CD8-positive, alpha-beta memory T cell (primary cell): ENCODE measurements at places on chromosomes 3 and 15. TPM values are rescaled to one million over a fixed set of nuclear protein-coding genes. Genes with fewer than 3 reads are reported as not detected.

DNA sequence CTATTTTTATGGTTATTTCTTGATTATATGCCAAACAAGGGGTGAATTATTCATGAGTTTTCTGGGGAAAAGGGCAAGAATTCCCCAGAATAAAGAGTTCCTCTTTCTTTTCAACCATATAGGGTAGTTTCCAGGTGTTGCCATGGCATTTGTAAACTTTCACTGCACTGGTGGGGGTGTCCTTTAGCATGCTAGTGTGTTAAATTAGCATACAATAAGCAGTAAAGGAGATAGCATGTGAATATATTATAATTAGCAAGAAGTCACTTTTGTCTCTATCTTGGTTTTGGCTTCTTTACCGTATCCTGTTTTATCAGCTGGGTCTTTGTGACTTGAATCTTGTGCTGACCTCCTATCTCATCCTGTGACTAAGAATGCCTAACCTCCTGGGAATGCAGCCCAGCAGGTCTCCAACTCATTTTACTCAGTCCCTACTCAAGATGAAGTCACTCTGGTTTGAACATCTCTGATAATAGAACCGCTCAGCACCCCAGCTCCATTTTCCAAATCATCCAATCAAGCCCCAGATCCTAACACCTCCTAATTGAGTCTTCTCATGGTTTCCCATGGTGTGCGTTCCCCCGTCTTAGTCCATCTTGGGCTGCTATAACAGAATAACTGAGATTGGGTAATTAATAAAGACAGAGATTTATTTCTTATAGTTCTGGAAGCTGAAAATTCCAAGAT, 3.4 kb upstream of the SELENOT start:
- no peaks in the 10 kb centered on the region for H3K27me3 ChIP-seq
- no peak overlapping the region for H3K4me3 ChIP-seq
- no peak for DNase-seq
- H3K27ac ChIP-seq, result peak overlapping the region; percentile 46
- peaks cover 16% of the 10 kb centered on the region for H3K4me1 ChIP-seq
- no peaks in the 10 kb centered on the region for H3K36me3 ChIP-seq

DNA sequence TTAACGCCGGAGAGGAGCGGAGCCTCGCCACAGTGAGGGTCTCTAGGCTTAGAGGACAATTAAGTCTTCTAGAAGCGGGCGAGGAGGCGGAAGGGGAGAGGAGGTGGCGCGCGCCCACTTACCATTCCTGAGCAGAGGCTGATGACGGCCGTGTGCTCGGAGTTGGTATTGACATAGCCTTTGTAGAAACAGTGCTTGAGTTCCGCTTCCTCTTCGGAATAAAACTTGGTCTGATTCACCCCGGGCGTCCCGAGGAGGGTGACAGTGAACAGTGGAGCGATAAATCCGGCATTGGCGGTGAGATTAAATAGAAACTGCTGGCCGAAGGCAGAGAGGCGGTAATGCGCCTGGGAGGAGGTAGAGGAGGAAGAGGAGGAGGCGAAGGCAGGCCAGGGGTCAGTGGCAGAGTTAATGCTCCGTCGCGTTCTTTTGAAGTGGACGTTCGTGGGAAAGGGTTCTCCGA, 1.3 kb downstream of the ADAMTS9 start:
- no peaks in the 10 kb centered on the region for H3K27me3 ChIP-seq
- DNase-seq, result no peak
- H3K4me3 ChIP-seq, result no peak overlapping the region
- no peak overlapping the region for H3K27ac ChIP-seq
- no peaks in the 10 kb centered on the region for H3K36me3 ChIP-seq

- no peak overlapping the region for H3K27ac ChIP-seq
- no peaks in the 10 kb centered on the region for H3K4me1 ChIP-seq
- H3K27me3 ChIP-seq, result no peaks in the 10 kb centered on the region
- no peak overlapping the region for H3K4me3 ChIP-seq
- DNase-seq, result no peak
Measured at GRCh38 chr3:105715372-105715771, 153.4 kb downstream of the CBLB start.

GRCh38 chr3:16927485-16927884, 42.7 kb downstream of the PLCL2 start:
- no peak for DNase-seq
- peaks cover 30% of the 10 kb centered on the region for H3K4me1 ChIP-seq
- no peaks in the 10 kb centered on the region for H3K36me3 ChIP-seq
- H3K4me3 ChIP-seq, result no peak overlapping the region

DNA sequence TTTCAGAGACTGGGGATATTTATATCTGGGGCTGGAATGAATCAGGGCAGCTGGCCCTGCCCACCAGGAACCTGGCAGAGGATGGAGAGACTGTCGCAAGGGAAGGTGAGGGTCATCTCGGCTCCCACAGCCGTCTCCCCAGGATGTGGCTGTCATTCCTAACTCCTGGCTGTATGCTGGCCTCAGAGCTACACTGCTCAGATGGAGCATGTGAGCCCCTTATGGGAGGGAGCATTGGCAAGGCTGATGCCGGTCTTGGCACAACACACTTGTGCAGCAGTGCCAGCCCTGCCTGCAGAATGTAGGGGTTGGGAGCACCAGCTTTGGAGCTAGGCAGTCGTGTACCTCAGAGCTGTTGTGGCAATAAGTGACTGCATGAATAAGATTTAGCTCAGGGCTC, 5.2 kb downstream of the RCCD1 start:
- H3K27ac ChIP-seq, result no peak overlapping the region
- no peak for DNase-seq
- no peak overlapping the region for H3K4me3 ChIP-seq
- no peaks in the 10 kb centered on the region for H3K36me3 ChIP-seq

- H3K27ac ChIP-seq, result no peak overlapping the region
- no peak overlapping the region for H3K4me3 ChIP-seq
- no peak for DNase-seq
- no peaks in the 10 kb centered on the region for H3K36me3 ChIP-seq
Measured at GRCh38 chr3:29128001-29128400, 152.9 kb upstream of the RBMS3 start.

DNA sequence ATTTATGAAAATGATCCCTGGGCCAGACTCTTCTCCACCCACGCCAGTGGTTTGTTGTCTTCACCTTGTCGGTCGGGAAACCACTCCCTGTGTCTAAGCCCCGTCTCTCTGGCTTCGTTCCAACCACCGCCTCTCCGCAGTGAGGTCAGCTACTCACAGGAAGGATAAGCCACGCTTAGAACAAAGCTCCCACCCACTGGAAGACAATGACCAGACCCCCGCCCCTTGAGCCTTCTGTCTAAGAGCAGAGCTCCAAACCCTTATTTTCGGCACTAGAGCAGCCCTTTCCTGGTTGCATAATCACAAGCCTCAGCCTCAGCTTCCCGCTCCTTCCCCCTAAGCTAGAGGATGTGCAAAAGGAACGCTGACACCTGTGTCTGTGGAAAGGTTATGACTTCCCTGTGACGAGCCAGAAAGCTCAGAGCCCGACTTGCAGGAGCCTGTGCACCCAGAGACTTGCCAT, 114.9 kb upstream of the MEF2A start:
- H3K27me3 ChIP-seq, result no peaks in the 10 kb centered on the region
- H3K4me1 ChIP-seq, result peaks cover 12% of the 10 kb centered on the region
- no peak for DNase-seq
- H3K4me3 ChIP-seq, result peak overlapping the region; percentile 20
- no peak overlapping the region for H3K27ac ChIP-seq
- no peaks in the 10 kb centered on the region for H3K36me3 ChIP-seq

- peaks cover 25% of the 10 kb centered on the region for H3K4me1 ChIP-seq
- H3K27ac ChIP-seq, result no peak overlapping the region
- no peak overlapping the region for H3K4me3 ChIP-seq
- no peaks in the 10 kb centered on the region for H3K36me3 ChIP-seq
Measured at GRCh38 chr3:157176934-157177333, 17.0 kb upstream of the CCNL1 start.

- H3K27me3 ChIP-seq, result no peaks in the 10 kb centered on the region
- H3K4me1 ChIP-seq, result no peaks in the 10 kb centered on the region
- no peak overlapping the region for H3K27ac ChIP-seq
- DNase-seq, result no peak
- no peak overlapping the region for H3K4me3 ChIP-seq
Measured at GRCh38 chr3:56076746-56077145, 391.5 kb downstream of the ERC2 start.

DNA sequence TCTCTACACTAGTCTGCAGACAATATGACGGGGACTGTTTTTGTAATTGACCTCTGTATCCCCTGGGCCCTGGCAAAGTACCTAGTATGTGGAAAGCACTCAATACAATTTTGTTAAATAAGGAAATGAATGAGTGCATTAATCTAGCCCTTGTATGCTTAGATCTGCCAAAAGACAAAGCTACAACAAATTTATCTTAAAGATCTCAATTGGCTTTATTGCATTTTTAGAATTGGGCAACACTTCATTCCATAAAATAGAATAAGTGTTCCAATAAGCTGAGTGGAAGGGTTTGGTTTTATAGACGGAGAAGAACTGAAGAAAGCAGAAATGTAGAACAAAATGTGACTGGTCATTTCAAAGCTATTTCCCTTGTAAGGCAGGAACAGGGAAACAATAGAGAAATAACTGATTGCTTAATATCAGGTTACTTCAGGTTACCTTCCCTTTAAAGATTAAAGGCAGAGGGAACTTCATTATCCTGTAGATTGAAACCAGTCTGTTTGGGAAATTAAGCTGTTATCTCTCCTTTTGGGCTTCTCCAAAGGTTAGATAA, 108.3 kb upstream of the MME start:
- H3K36me3 ChIP-seq, result no peaks in the 10 kb centered on the region
- no peak for DNase-seq

- no peaks in the 10 kb centered on the region for H3K27me3 ChIP-seq
- DNase-seq, result no peak
- H3K4me3 ChIP-seq, result peak overlapping the region; percentile 65
- peak overlapping the region; percentile 88 for H3K27ac ChIP-seq
- peaks cover 38% of the 10 kb centered on the region for H3K4me1 ChIP-seq
Measured at GRCh38 chr15:58748040-58748851, 1.3 kb downstream of the ADAM10 start.

GRCh38 chr15:82585072-82585471, 44.8 kb upstream of the RPS17 start:
- no peak overlapping the region for H3K4me3 ChIP-seq
- H3K27ac ChIP-seq, result no peak overlapping the region
- H3K27me3 ChIP-seq, result no peaks in the 10 kb centered on the region
- no peaks in the 10 kb centered on the region for H3K4me1 ChIP-seq
- DNase-seq, result no peak

DNA sequence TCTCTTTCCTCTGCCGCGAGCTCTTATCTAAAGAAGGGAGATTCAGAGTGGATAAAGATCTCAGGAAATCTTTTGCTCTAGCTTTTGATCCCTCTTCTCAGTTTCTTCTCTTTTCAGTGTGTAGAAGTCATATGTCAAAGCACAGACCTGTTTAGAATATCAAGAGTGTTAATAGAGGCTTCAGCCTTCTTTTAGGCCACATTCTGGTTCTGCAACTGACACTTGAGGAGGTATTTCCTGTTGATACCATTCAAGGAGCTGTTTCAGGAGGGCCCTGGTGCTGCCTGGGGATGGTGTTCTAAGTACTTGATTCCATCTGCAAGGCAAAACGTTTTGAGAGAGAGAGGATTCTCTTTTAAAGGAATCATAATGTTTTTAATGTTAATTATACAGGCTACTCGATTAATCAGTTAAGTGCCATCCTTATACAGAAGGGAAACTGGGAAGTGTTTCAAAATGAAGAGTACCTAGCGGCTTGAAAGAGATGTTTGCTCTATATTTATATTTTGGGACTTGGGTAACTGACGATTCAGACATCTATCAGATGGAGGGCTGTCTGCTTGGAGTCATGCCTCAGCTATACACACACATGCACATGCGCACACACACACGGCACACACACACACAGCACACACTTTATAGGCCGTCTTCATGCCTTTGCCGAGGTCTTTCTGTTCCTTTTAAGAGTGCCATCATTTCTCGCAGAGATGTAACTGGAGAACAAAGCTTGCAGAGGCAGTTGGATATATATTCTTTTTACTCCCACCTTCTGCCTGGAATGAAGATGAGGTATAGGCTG, 313.9 kb downstream of the PTPRG start:
- no peak for DNase-seq
- no peaks in the 10 kb centered on the region for H3K36me3 ChIP-seq
- H3K27ac ChIP-seq, result no peak overlapping the region
- H3K27me3 ChIP-seq, result no peaks in the 10 kb centered on the region

- no peaks in the 10 kb centered on the region for H3K36me3 ChIP-seq
- H3K4me1 ChIP-seq, result peaks cover 18% of the 10 kb centered on the region
- peak; percentile 40 for DNase-seq
- peaks cover under 1% of the 10 kb centered on the region for H3K27me3 ChIP-seq
- H3K4me3 ChIP-seq, result no peak overlapping the region
Measured at GRCh38 chr15:91049378-91050127, 27.2 kb upstream of the VPS33B start.

DNA sequence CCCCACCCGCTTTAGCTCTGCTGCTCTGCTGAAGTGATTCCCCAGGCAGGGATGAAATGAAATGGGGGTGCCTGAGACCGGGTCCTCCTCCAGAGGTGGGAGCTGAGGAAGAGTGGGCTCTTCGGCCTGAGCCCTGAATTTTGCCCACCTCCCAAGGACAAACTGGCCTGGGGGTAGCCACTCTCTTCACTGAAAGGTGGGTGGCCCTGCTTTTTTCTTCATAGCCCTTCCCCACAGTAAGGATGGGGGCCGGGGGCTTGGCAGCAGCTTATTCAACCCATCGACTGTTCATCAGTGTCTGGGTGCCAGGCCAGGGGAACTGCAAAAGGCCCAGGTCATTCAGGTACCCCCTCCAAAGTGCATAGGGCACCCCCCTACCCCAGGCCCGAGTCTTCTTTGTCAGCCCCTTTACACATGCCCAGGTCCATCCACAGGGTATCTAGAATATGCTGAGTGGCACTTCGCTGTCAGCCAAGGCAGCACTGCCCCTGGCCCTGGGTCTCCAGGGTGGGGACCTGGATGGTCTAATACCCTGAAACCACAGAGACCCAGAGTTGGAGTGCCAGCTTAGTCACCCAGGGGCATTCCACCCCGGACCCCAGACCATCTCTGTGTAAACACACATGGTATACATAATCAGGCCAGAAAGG, 7.9 kb downstream of the SCN5A start:
- no peaks in the 10 kb centered on the region for H3K4me1 ChIP-seq
- DNase-seq, result no peak
- no peak overlapping the region for H3K4me3 ChIP-seq
- peaks cover under 1% of the 10 kb centered on the region for H3K27me3 ChIP-seq

GRCh38 chr15:71201477-71201876, 86.2 kb downstream of the THSD4 start:
- H3K36me3 ChIP-seq, result no peaks in the 10 kb centered on the region
- no peaks in the 10 kb centered on the region for H3K27me3 ChIP-seq
- no peak overlapping the region for H3K27ac ChIP-seq
- DNase-seq, result no peak
- no peaks in the 10 kb centered on the region for H3K4me1 ChIP-seq

DNA sequence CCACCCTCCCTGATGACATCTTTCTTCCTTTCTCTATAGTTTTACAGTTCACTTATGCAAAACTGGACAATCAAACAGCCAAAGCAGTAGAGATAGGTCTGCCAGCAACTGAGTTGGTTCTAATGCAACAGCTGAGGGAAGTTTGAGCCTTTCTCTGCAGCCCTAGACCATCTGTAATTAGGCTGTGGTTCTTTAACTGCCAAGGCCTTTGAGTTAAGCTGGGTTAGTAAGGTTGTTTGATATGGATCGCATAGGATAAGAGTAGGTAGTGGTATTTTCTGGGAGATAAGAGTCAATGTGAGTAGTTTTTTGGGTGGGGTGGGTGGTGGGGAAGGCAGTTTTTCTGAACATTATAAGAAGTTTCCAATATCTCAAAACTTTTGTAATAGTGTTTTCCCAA, 3.0 kb downstream of the RPL39L start:
- no peak for DNase-seq
- no peaks in the 10 kb centered on the region for H3K36me3 ChIP-seq
- no peak overlapping the region for H3K4me3 ChIP-seq

Gene XYLB
- 6.2 TPM for total RNA-seq

Gene LRRC49
- total RNA-seq, result 0.46 TPM

Gene CD276
- total RNA-seq, result 1.9 TPM

Gene ALCAM
- 26.9 TPM for total RNA-seq

Gene NTRK3
- total RNA-seq, result 0.26 TPM

Gene MUC4
- total RNA-seq, result 0.35 TPM

Gene IL5RA
- total RNA-seq, result 0.73 TPM

Gene NANOGP8
- total RNA-seq, result not detected
